ENCODE measurements at places on chromosomes 2 and 18.

- no peak for DNase-seq
Observed at GRCh38 chr2:73301636-73302035, 8.3 kb upstream of the EGR4 start.

GRCh38 chr2:162221064-162221463 is 22.2 kb downstream of the FAP start:
- DNase-seq = peak; percentile 61

GRCh38 chr2:217899231-217900009 is 103.4 kb downstream of the TNS1 start:
- peak; percentile 84 for DNase-seq

DNA sequence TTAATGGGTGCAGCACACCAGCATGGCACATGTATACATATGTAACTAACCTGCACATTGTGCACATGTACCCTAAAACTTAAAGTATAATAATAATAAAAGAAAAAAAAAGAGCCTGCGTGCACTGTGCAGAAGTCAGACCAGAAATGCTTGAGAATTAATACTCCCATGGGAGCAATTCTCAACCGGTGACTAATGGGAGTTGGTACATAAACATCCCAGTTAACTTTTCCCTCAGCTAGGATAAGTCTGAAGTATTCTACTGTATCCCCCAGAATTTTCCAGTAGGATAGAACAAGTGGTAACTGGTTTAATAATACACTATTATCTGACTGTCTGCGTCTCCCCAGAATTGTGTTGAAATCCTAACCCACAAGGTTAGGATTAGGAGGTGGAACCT is 113.6 kb upstream of the COL5A2 start:
- peak; percentile 15 for DNase-seq

DNA sequence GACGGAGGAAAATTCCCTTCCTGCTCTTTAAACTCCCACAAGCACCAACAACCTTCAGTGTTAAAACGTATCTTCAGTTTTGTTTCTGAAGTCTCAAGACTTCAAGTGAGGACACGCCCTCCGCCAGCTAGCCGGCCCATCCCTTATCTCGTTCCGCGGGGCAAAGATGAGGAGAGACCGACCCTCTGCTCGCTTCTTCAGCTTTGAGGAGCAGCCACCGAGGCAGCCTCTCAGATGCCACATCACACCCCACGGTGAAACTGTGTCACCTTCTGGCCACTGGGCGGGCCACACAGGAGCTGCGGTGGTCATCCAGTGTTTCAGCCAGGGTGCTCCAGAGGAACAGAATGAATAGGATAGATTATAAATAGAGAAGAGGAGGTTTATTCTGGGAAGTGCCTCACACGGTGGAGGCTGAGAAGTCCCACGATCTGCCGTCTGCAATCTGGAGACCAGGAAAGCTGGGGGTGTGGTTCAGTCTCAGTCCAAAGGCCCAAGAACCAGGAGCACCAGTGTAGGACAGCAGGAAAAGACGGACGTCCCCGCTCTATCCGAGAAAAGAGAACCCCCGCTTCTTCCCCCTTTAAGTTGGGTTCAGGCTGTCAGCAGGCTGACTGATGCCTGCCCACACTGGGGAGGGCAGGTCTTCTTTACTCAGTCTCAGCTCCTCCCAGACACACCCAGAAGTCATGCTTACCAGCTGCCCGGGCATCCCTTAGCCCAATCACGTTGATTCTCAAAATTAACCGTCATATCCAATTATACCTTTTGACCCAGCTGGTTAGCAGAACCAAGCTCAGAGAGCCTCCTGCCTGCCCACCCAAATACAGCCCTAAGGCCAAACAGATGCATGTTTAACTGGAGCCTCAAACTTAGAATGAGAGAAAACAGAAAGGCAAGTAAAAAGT is 399.7 kb upstream of the ID2 start:
- DNase-seq = no peak

- no peak for DNase-seq
Observed at GRCh38 chr2:120733238-120733932, 2.3 kb upstream of the GLI2 start.

- DNase-seq = no peak
Observed at GRCh38 chr2:25597881-25598280, 75.5 kb downstream of the DTNB start.

DNA sequence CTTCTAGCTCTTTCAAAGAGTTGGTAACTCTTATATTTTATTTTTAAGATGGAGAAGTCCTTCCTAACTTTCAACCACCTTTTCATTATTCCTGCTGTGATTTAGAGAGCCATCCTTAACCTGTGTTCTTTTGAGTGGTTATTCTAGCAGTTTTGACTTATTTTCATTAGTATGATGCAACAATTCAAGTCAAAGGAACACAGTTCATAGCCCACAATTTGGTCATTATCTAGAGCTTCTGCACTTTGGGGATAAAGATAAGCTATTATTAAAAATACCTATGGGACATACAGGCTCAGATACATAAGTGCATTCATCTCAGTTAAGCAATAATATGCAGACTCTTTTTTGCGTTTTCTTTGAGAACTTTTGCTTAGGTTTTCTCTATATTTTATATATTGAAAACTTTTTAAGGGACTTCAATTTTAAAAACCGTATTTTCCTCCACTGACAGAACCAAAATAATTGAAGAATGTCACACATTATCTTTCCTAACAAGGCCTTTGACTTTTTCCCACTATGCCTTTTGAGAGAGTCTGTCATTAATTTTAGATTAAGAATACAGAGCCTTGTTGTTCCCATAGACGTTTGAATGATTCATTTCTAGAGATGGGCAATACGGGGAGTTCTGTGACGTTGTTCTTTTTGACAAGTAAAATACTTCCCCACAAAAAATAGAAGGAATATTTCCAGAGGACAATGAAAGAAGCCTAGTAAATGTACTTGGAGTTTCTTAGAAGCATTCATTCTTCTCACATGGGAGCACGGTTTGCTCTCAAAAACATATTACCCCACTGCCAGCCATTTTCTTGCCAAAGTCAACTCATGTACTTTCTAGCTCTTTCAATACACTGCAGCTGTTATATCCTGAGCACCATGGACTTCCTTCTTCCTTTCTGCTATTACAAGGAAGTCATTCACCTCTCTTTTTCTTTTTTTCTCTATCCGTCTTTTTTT is 42.9 kb upstream of the RASGRP3 start:
- no peak for DNase-seq

DNA sequence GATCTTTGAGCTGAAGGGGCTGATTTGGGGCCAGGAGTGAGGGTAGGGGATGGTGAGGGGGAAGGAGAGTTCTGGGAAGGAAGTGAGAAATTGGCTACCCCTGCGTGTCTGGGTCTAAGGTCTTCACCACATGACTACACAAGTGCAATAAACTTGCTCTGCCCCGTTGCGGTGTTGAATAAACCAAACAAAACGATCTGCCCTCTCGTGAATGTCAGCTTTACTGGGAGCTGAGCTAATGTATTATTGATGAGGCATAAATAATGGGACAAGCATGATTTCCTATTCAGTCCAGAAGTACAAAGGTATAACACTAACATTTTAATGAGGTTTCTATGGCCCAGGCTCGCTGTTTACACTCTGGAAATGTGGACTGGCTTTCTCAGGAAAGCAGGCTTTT is 8.0 kb upstream of the CFAP221 start:
- DNase-seq = peak; percentile 66

DNA sequence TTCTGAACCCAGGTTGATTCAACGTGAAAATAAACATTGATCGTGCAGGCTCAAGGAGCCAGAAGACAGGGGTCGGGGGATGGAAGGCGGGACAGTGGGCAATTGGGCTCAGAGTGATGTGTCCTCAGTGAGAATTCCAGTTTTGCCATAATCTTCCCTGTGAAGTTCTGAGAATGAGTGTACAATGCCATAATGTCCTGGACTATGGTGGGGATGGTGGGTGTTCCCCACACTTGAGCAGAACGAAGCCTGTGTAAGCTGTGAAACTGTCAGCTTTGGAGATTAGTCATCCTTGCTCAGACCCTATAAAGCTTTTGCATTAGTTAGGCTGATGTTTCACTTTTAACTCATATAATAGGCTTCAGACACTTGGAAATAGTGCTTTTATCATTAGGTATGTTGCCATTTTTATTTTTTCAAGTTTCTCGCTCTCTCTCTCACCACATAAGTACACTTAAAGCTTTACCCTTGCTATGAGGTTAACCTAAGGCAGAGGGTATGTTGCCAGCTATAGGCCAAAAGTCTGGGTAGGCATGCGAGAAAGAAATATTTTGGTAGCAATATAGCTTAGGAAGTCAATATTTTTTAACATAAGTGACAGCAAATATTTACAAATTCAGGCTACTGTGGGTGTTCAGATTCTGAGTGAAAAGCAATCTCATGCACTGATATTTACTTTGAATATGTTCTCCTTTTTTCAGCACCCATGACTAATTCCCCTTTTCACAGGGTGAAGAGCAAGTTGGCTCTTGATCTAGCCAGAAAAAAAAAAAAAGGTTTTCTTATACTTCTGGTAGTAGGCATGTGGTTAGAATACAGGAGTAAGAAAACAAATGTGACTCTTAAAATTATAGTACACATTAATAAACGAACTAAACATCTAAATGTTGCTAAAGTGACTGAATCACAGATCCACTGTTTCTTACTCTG is 47.2 kb downstream of the CDC42EP3 start:
- DNase-seq = peak; percentile 65

DNA sequence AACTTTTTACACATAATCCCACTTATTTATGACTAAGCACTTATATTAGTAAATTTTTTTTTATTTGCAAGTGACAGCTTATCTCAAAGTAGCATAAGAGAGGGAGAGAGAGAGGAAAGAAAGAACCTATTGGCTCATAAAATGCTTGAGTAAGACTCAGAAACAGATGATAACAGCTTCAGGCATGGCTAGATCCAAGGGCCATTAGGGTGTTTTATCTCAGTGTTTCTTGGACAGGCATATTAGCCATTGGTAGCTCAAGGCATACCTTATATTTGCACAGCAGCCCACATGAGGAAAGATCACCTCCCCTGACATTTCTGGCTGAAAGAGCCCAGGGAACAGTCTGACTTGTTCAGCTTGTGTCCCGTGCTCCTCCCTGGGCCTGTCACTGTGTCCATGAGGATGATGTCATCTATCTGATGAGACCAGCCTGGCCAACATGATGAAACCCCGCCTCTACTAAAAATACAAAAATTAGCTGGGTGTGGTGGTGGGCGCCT is 64.4 kb downstream of the IL1R2 start:
- no peak for DNase-seq

DNA sequence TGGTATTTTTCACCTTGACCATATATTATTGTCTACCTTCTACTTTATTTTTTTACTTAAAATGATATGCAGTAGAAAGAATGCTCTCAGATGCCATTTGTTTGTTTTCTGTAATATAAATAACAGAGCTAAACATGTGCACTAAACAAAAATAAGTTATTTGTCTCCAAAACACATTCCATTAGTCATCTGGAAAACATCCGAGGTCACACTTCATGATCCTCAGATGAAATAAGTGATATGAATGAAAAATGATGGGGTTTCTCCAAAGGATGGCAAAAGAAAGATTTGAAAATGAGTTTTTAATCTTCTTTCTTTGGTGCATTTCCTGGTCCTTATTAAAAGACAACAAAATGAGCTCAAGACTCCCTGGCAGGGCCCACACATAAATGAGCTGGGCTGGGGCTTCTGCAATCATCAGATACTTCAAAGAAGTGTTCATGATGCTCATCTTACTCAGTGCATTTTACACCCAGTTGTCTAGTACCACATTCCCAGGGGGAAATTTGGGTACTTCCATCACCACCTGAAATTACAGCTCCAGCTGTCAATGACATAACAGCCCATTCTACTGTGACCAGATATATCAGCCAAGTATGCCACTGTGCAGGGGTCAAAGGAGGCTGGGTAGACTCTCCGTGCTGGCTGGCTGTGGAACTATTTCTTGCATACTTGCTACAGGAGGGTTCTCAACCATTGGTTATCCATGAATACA is 283.5 kb downstream of the PID1 start:
- DNase-seq = no peak

DNA sequence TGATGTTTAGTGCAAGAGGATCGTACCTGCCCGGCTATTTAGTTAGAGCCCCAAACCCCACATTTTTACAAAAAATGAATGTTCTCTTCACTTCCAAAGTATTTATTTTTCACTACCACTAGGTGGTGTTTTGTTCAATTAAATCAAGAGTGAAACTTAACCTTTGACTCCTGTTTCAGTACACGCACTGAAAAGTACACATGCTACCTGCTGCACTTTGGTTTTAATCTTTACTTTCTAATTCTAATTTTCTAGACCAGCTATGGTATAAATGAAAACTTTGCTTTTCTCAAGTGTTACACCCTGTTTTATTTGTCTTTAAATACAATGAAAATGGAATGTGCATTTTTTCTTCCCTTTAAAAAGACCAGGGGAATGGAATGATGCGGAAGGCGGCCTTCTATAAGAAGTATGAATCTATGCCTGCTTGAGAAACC is 31.4 kb upstream of the CHN1 start:
- peak; percentile 11 for DNase-seq

DNA sequence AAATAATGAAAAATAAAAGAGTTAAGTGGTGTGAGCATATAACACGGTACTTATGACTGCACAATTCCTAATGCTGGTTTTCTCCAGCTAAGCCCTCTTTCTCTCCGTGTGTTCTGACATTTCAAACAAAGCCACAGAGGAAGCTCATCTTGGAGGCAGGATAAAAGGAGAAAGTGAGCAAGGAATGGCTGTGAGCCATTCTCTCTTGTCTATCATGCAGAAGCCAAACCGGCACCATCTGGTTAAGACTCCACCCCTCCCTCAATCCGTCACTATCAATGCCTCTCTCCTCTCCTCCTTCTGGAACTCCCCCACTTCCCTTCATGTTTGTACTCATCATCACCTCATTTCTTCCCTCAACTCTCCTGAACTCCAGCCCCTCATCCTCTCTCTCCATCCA is 210.4 kb downstream of the TMEM163 start:
- DNase-seq = no peak

- no peak for DNase-seq
Observed at GRCh38 chr18:9394046-9394445, 59.5 kb downstream of the TWSG1 start.

- peak; percentile 51 for DNase-seq
Observed at GRCh38 chr2:229342376-229342775, 71.3 kb upstream of the PID1 start.

DNA sequence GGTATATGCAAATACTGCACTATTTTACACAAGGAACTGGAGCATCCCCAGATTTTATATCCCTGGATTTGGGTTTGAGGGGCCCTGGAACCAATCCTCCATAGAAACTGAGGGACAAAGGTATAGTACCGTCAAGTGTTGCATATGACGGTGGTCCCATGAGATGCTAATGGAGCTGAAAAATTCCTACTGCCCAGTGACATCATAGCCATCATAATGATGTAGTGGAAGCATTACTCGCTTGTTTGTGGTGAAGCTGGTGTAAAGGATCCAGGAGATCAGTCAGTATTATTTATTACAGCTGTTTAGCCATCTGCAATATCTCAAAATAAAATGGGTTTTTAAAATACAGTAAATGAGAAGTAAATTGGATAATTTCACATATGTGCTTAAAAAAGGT is 496.6 kb upstream of the HS6ST1 start:
- no peak for DNase-seq

DNA sequence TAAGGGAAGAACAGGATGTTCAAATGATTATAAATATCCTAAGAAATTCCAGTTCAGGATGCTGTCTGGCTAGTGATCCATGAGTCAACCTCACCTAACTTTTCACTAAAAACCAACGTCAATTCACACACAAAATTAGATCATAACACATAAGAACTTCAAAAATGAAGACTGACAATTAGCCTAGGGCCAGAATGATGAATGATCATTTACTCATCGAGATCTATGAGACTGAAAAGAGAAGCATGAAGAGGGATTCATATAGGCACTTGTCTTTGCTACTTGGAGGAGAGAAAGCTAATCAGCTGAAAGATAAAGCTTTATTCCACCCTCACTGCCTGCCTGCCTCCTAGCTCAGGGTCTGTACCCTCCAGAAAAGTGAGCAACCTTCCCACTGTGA is 29.8 kb downstream of the ADD2 start:
- DNase-seq = no peak

- no peak for DNase-seq
Observed at GRCh38 chr2:204265681-204266181, 279.5 kb upstream of the PARD3B start.
